ENCODE measurements at places on chromosomes 5 and 9.

- no peak for DNase-seq
Observed at GRCh38 chr9:111036429-111036789, 1.9 kb downstream of the LPAR1 start.

DNA sequence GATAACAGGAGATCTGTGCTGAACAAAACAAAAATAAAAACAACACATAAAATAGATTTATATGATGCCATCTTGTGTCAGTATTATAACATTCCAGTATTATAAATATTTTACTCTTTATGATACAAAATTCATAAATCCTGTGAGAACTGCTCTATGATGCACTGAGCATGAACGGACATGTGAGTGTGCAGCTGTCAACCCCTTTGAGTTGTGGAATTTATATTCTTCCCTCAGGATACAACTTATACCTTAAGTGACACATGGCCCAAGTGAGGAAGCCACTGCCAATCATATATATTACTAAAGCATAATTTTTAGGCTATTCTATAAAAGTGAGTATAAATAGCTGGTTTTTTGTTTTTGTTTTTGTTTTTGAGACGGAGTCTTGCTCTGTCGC, 116.0 kb upstream of the OR13F1 start:
- no peak for DNase-seq

GRCh38 chr5:87524217-87524616, 111.5 kb upstream of the CCNH start:
- DNase-seq = no peak

GRCh38 chr9:77770340-77770739, 122.2 kb upstream of the GNA14 start:
- no peak for DNase-seq

- no peak for DNase-seq
Observed at GRCh38 chr9:71758785-71759184, 9.5 kb downstream of the CEMIP2 start.

DNA sequence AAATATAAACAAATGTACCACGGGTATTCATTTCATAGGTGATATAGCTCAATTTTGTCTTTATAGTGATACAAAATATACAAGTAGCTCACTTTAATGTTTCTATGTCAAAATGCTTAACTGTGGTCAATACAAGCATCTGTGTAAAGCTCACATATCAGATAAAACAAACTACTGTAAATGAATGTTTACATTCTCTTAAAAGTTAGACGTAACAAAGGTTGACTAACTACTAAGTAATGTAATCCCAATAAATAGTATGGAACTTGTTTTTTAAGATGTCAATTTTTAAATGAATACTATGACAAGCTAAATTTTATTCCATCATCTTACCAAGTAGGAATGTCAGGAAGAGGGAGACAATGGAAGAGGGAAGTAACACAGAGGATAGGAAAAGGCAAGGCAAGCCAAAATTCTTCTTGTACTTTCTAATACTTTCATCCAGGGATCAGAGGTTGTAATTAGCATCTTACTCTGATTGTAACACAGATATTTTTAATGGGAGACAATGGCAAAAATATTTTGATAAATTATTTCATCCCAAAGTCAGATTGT, 105.5 kb downstream of the STRBP start:
- DNase-seq = no peak

DNA sequence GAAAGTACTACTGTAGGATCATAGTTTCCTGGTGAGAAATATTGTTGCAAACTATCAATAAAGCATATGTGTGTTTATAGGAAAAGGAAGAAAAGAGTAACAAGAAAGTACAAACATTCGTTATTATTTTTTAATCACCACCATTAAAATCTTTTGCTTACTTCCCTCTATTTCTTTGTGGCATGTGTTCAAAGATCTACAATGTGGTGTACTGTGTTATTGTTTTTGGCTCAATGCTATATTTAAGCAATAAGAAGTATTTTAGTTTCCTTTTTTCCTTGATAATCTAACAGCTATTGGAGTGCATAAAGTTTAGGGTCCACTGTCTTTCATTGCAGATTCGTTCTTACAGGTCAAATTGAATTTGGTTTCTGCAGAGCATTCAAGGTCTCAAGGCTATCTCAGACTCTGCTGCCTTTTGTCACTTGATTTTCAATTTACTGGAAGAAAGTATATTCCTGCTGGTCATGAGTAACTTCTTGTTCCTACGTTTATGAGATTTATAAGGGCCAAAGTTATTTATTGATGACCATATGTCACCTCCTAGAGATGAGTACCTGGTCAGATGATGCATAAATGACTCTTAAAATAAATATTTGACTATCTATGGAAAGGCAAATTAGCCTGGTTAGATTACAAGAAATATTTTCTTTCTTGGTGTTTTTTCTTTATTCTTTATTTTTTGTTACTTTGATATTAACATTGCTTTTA, 323.0 kb downstream of the TMEM167A start:
- DNase-seq = no peak

DNA sequence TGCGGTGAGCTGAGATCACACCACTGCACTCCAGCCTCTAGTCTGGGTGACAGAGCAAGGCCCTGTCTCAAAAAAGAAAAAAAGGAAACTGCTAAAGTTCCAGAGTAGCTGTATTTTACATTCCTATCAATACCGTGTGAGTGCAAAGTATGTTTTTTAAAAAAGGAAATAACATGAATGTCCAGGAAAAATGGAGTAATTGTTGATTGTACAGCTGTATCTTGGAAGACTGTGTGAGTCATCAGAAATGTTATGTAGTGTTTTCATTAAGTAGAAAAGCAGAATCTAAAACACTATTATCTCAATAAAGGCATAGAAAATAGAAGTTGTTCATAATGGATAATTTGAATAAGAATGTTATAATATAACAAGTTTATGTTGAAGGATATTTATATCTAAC, 53.9 kb downstream of the ZCCHC7 start:
- DNase-seq = no peak

- DNase-seq = no peak
Observed at GRCh38 chr9:99210572-99210971, 11.2 kb downstream of the ALG2 start.

DNA sequence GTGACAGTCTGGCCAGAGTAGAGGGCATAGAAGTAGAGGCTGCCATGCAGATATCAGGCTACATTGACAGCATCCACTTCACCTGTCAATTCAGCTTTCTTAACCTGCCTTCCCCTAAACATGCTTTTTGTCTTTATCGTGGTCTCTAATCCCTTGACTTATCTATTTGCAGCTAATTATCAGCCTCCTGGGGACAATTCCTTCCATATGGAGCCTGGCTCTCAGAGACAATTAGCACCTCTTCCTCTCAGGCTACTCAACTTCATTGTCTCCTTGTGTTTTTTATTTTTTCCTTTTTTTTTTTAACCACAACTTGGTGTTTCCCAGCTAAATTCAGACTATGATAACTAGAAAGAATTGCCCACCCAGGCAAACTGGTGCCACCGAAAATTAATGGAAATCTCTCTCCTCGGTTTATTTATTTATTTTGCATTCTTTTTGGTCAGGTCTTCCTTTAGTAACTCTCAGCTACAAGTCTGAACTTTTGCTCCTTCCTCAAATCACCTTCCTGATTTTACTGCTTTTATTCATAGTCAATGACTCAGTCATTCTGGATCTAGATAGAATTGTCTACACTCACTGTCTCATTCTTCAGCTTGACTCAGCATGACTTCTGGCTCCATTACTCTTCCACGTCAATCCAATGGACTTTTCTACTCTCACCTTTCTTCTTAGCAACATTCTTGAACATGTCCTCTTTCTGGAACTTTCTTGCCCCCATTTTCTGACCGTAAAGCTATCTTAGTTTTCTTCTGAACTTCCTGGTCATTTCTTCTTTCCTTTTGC, 63.0 kb upstream of the BASP1 start:
- no peak for DNase-seq

DNA sequence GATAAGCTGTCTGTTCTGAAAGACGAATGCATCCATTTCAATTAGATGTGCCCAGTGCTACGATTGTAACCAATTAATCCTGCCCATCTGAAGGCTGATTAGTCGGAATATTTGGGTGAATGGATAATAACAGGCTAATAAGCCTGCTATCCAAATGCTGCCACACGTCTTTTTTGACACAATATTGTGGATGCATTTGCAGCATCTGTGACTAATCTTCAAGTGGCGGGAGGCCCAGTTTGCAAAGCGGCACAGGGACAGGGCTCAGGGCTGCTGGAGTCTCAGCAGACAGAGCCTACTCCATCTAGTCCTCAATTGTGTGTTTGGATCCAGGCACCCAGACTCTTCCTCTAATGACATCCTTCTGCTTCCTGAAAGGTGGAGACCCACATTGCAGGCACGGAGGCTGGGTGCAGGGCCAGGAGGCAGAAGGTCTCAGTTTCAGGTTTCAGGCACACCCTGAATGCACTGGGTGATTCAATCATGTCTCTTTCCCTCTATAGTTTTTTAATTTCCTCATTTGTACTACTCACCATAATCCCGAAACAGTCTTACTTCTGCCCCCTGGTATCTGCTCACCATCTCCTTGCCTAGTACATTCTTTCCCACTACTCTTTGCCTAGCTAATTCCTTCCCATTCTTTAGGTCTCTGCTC, 169.6 kb downstream of the ASTN2 start:
- no peak for DNase-seq

DNA sequence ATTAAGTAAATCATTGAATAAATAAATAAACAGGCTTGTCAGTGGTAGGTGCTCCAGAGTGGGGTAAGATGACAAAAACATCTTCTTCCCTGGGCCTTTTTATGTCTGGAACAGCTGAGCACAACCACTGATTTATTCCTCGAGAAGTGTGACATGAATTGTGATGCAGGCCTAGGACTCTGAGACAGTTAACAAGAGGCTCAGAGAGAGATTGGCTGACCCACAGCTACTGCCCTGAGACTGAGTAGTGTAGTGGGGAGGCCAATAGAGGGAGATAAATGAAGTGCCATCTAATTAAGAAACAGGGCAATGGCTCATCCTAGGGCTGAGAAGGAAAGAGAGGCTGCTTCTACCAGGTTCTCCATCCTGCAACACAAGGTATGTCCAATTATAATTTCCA, 369.3 kb upstream of the TRPC7 start:
- DNase-seq = no peak

- DNase-seq = no peak
Observed at GRCh38 chr9:129667850-129668249, 2.4 kb downstream of the PRRX2 start.

GRCh38 chr5:157592594-157592993, 17.0 kb upstream of the ADAM19 start:
- DNase-seq = no peak

DNA sequence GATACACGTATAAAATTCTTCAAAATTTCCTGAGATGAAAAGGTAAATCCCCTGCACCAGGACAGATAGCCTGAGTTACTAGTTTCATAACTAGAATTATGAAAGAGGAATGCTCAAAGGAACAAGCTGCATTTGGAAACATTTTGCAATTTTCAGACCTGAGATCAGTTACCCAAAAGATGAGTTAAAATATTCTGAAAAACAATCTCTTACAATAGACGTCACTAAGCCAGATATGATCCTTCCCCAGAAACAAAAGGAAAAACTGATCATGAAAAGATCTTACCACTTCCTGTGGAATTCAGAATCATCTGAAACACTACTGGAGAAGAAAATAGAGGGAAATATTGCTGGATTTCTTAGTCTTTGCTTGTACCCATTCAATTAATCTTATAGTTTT, 204.7 kb downstream of the ARRDC3 start:
- DNase-seq = no peak
